ENCODE measurements at places on chromosomes 7 and 10.

GRCh38 chr10:8300925-8301324 is 246.4 kb downstream of the GATA3 start:
- DNase-seq, result no peak

GRCh38 chr10:83725567-83725966 is 413.7 kb upstream of the GHITM start:
- DNase-seq, result peak; percentile 22

DNA sequence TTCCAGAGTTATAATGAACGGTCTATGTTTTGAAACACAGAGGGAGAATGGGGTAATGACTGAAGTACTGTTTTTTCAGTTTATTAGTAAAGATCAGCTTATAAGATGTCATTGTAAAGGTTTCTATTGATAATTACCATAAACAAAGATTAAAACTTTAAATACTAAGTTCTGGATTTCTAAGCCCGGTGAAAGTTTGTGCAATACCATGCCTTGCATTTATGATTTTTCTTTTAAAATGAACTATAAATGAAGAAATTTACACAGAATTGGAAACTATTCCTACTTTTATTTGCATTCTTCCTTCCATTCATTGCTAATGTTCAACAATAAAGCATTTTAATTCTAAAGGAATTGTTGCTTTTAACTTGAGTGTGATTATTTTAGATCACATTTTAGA is 4.9 kb downstream of the MEOX2 start:
- no peak for DNase-seq

- no peak for DNase-seq
Measured at GRCh38 chr7:111262293-111263116, 171.6 kb downstream of the LRRN3 start.

GRCh38 chr7:23264916-23265458 is 18.4 kb downstream of the GPNMB start:
- DNase-seq, result no peak

DNA sequence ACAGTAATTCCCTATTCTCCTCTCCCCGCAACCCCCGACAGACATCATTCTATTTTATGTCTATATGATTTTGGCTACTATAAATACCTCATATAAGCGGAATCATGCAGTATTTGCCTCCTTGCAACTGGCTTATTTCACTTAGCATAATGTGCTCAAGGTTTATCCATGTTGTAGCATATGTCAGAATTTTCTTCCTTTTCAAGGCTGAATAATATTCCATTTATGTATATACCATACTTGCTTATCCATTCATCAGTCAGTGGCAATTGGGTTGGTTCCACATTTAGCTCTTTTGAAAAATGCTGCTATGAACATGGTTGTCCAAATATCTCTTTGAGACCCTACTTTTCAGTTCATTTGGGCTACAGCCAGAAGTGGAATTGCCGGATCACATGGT is 106.5 kb downstream of the MAPK8 start:
- DNase-seq, result no peak

- DNase-seq, result no peak
Measured at GRCh38 chr10:14926722-14927416, 27.0 kb downstream of the DCLRE1C start.

GRCh38 chr10:58367069-58367468 is 18.1 kb upstream of the TFAM start:
- no peak for DNase-seq

DNA sequence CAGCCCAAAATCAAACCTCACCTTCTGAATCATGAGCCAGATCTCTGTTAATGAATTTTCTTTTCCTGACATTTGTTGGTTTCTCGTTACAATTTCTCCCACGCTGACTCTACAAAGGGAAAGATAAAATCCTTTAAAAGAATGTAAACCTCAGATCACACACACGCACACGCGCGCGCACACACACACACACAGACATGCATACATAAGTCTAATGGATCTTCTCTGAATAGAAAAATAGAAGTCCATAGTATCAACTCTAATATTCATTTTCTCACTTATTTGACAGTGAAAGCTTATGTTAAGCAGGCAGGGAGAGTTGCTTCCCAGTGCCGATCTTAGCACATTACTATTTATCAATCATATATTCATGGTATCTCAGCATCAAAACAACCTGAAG is 1.4 kb downstream of the ETV1 start:
- peak; percentile 33 for DNase-seq

- DNase-seq, result no peak
Measured at GRCh38 chr10:112811741-112812551, 138.1 kb upstream of the TCF7L2 start.

DNA sequence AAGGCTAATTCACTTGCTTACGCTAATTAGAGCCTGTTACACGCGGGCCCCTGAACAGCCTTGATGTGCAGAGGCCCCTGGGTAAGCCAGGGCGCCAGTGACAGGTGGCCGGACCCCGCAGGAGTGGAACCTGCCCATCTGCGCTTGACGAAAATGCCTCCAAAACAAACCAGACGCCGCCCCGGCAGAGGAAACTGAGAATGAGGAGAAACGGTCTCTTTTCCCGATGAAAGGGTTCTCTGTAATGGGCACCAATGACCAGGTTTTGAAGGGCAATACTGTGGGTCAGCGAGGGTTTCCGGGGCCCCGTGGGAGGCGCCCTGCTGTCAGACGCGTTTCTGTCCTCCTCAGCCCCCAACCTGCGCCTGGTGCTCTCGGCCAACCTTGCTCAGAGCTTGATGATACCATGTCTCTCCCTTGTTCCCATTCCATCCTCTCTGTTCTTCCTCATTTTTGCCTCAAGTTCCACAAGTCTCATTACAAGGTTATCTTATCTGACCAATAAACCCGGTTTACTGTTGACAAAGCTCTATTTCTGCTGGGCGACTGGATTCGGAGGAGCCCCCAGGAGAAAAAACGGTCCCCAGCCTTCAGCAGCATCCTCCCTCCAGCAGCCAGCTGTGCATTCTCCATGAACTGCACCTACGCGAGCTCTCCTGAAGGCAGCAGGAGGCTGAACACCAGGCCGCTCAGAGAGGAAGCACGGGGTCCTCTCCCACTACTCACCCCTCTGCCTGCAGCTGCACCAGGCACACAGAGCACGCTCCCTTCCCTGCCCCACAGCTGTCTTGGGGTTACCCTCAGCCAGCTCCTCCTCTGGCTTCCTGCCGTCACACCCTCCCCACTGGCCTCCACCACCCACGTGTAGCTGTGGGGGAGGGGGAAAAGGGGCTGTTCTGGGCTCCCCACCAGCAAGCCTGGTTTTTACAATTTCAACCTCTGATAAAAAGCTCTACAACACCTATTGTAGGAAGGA is 202.0 kb downstream of the MAD1L1 start:
- DNase-seq, result no peak

DNA sequence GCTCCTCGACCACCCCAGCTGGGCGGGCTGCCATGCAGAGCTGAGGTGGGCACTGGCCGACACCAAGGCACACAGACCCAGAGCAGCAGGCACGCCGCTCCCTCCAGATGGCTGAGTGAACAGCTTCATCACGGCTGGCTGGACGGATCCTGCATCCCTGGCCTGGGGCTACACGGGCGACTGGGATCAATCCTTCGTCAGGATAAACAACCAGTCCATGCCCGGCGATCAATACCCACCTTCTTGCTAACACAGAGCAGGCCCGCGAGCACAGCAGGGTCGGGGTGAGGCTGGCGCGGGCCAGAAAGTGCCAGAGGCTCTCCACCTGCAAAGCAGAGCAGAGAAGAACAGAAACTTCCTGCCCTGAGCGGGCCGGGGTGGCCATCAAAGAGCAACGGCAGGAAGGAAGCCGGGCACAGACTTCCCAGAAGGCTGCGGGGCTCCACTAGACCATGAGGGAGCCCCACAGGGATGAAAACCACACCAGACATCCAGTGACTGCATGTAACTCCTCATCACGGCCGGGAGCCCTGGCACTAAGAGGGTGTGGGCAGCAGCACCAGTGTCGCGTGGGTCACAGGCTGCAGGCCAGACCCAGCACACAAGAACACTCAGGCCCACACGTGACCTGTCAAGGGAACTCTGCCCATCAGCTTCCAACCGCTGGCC is 166.4 kb downstream of the MAD1L1 start:
- no peak for DNase-seq

DNA sequence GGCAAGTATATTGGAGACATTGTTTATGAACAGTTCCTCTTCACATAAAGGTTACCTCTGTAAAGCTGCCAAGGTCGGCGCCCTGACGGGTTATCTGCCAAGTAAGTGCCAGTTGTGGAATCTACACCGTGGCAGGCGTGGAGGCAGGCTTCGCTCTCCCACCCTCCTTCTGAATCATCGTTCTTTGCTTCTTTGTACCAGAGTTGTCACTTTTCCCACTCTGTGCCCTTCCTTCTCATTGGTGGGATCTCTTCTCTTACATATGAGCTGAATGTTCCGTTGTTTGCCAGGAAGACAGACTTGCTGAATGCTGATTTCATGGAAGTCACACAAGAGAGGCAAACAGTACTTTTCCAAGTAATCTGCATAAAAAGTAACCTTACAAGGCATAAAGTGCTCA is 40.6 kb upstream of the PTPRZ1 start:
- peak; percentile 23 for DNase-seq

GRCh38 chr10:124668517-124669051 is 75.6 kb downstream of the FAM53B start:
- no peak for DNase-seq

GRCh38 chr7:8442814-8443304 is 9.4 kb downstream of the NXPH1 start:
- DNase-seq, result no peak

- DNase-seq, result no peak
Measured at GRCh38 chr10:11919271-11919670, 96.1 kb downstream of the PROSER2 start.

- DNase-seq, result no peak
Measured at GRCh38 chr7:7122701-7123281, 59.6 kb upstream of the C1GALT1 start.

DNA sequence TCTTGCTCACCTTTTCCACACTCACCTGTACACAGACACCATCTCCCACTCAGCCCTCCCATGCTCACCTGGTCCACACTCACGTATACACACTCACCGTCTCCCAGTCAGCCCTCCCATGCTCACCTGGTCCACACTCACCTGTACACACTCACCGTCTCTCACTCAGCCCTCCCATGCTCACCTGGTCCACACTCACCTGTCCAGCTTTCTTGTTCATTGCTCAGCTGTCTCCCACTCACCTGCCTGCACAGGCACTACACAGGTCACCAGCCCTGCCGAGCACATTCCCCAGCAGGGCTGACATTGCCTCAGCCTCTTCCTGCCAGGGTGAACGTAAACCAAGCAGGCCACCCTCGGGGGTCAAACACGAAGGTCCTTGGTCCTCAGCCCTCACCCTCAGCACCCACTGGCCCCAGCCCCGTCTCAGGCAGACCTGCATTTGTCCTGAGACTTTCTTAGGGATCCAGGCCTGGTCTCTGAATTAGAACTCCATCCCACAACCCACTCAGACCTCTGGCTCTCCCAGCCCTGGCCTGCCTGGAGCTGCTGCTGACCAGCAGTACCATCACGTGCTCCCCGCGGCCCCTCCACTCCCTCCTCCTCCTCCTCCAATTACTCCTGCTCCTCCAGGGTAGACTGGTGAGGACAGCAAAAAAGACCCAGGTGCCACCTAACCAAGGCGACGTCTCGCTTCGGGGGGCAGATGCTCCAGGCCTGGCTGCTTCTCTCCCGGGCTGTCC is 12.8 kb upstream of the DNAAF5 start:
- DNase-seq, result no peak

GRCh38 chr10:75857269-75857846 is 425.9 kb downstream of the LRMDA start:
- no peak for DNase-seq

DNA sequence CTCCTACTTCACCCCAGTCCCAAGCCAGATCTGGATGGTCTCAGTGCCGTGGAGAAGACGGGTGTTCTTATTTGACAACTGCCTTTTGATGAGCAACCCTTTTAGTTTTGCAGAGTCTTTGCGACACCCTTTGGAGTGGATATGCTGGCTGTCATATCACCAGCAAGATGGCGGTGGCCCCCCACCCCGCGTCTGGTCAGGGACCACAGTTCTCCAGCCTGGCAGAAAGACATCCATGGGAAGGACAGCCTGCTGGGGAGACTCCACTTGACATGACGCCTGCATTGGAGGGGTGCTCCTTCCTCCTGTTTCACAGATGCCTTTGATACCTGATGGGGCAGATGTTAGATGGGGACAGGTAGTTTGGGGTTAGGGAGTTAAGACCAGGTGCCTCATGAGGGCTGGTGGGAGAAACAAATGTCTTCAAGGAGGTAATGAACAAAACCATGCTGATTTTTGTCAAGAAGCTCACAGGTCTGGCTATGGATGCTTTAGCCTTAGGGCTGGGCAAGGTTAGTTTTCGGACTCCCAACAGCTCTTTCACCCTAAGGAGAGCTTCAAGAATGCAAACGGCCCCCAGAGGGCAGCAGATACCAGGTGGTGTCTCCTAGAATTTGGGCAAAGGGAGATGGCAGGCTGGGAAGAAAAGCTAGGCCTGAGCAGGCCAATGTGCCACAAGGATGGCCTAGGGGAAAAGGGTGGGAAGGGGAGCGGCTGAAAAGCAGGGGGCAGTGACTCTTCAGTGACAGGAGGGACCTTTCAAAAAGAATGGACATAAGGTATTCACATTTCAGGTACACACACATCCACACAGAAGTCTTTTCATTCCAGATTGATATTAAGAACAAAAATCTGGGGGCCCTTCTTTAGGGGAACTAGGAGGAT is 95.2 kb downstream of the CLEC2L start:
- DNase-seq, result no peak

- no peak for DNase-seq
Measured at GRCh38 chr7:128920913-128921582, 10.5 kb upstream of the KCP start.

GRCh38 chr10:15842556-15843169 is 17.6 kb downstream of the MINDY3 start:
- DNase-seq, result no peak

- DNase-seq, result no peak
Measured at GRCh38 chr7:158428837-158429753, 158.5 kb downstream of the PTPRN2 start.

GRCh38 chr7:102009628-102010027 is 192.2 kb downstream of the CUX1 start:
- no peak for DNase-seq

GRCh38 chr7:121366852-121367431 is 29.2 kb downstream of the FAM3C start:
- DNase-seq, result peak; percentile 21

GRCh38 chr10:48289501-48290238 is 15.2 kb upstream of the FRMPD2 start:
- DNase-seq, result no peak

- no peak for DNase-seq
Measured at GRCh38 chr7:139772873-139773272, 4.9 kb downstream of the HIPK2 start.

- no peak for DNase-seq
Measured at GRCh38 chr10:119248681-119249080, 41.3 kb downstream of the GRK5 start.

GRCh38 chr7:108235451-108236061 is 105.4 kb upstream of the LAMB4 start:
- no peak for DNase-seq

- DNase-seq, result no peak
Measured at GRCh38 chr10:92851003-92851402, 2.7 kb downstream of the EXOC6 start.

DNA sequence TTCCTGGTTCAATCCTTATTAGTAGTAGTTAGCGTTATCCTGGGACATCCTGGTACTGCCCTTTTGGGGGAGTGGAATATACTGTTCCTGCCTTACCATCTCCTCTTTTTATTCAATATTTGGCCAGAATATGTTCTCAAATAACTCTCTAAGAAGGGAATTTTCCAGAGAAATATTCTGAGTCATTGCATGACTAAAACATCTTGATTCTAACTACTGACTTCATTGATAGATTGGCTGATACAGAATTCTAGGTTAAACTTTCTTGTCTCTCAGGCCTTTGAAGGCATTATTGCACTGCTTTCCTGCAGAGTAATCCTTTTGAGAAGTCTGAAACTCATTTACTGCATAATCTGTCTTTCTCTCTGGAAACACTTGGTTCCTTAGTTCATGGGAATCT is 275.5 kb upstream of the DGKB start:
- DNase-seq, result no peak
